ENCODE measurements at places on chromosomes 11 and 22.

GRCh38 chr22:46913351-46913750 lies 150.9 kb downstream of the TBC1D22A start:
- DNase-seq: no peak

GRCh38 chr11:69654660-69655478 lies 13.9 kb downstream of the CCND1 start:
- DNase-seq: no peak

GRCh38 chr22:24429411-24430365 lies 2.3 kb downstream of the ADORA2A start:
- DNase-seq: peak; percentile 40

DNA sequence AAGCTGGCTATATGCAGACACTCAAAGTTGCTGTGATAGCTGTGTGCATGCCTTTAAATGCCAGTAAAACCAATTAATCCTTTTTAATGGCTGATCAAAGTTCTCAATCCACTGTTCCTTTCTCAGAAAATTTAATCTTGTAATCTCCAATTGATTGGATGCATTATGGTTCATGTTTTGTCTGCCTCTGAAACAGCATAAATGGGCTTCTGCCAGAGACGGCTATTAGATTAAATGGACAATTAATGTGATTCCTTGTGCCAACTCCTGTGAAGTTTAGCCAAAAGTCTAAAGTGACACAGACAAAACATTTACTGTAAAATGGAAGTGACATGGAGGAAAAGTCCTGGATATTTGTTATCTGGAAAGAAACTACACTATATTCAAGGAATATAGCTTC lies 952.5 kb upstream of the FAT3 start:
- no peak for DNase-seq

- DNase-seq: no peak
These were observed 7.6 kb downstream of the KCNQ1OT1 start for GRCh38 chr11:2691991-2692875.

- no peak for DNase-seq
These were observed 38.8 kb downstream of the PGR start for GRCh38 chr11:101090679-101091270.

DNA sequence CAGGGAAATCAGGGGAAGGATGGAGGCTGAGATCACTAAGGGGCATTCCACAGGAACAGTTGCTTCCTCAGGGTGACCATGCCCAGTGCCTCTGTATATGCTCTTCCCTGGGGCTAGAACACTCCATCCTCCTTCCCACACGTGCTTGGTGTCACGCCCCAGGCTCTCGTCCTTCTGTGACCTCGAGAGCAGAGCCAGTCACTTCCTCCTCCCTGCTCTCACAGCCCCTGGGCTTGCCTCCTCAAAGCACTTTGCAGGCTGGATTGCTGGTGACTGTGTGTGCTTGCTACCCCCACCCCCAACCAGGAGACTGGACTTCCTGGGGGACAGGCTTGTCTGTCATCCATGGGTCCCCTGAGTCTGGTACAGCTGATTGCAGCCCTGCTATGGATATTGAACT lies 56.5 kb upstream of the AMPD3 start:
- DNase-seq: no peak

DNA sequence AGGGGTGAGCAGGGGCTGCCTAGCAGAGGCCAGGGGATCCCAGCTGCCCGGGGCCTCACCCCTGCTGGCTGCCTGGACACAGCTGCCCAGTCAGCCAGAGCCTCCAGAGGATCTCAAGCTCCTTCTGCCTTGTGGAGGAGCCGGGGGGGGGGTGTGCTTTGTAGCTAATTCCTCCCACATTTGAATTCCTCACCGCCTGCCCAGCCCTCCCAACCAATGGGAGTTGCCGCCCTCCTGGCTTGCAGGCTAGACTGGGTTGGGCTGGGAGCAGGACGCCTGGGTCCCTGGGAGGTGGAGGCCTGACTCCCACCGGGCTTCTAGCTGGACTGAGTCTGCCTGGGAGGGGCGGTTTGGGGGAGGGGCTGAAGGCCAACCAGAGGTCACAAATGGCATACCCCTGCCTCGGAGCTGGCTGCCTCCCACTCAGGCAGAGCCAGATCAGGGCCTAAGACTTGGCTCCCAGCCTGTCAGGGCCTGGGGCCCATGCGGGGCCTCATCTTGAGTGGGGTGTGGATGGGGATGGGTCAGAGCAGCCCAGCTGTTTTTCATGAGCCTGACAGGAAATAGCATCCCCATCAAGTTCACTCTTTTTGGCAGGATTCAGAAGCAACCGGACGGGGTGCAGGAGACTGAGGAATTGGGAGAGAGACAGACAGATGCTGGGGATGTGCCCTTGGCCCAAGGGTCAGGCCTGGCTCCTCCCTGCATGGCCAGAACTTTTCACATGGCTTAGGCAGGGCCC lies 29.2 kb upstream of the PDE2A start:
- DNase-seq: no peak

GRCh38 chr11:64409707-64410403 lies 50.9 kb downstream of the RPS6KA4 start:
- DNase-seq: no peak

- no peak for DNase-seq
These were observed 15.3 kb upstream of the SYTL2 start for GRCh38 chr11:85826116-85826855.

GRCh38 chr22:20031732-20032406 lies 11.0 kb downstream of the TANGO2 start:
- DNase-seq: peak; percentile 27

DNA sequence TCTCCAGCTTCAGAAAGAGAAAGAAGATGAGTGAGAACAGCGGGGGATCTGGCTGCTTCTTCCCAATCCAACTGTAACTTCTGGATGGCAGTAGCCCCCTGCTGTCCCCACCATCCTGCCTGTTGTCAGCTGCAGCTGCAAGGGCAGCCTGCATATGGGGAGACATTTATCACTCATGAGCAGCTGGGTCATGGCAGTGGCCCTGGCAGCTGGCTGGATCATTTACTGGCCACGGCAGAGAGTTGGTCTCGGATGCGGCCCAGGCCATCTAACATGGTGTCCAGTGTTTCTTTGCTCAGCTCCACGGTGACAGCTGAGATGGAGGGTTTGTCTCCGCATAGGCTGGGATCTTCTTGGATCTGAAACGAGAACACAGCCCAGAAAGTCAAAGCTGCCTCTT lies 14.8 kb downstream of the COMMD9 start:
- DNase-seq: no peak

DNA sequence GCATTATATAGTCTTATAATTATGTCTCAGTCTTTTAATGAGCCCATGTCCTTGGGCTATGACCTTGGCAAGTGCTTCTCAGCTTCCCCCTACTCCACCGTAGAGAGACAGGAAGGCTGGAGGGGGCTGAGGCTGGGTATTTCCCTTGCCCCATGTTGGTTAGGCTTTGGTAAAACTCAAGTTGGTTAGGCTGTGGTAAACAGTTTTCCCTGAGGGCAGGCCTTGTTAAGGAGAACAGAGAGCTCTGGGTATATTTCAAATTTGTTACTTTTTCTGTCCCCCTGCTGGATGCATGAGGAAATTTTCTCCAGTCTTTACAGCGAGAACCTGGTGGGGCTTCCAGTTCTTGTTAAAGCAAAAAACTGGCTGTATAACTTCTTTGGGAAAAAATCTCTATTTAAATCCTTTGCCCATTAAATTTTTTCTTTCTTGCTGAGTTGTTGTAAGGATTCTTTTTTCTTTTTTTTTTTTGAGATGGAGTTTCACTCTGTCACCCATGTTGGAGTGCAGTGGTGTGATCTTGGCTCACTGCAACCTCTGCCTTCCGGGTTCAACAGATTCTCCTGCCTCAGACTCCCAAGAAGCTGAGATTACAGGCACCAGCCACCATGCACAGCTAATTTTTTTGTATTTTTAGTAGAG lies 12.2 kb upstream of the DCHS1 start:
- no peak for DNase-seq

- DNase-seq: no peak
These were observed 2.1 kb downstream of the HBB start for GRCh38 chr11:5224538-5225479.

DNA sequence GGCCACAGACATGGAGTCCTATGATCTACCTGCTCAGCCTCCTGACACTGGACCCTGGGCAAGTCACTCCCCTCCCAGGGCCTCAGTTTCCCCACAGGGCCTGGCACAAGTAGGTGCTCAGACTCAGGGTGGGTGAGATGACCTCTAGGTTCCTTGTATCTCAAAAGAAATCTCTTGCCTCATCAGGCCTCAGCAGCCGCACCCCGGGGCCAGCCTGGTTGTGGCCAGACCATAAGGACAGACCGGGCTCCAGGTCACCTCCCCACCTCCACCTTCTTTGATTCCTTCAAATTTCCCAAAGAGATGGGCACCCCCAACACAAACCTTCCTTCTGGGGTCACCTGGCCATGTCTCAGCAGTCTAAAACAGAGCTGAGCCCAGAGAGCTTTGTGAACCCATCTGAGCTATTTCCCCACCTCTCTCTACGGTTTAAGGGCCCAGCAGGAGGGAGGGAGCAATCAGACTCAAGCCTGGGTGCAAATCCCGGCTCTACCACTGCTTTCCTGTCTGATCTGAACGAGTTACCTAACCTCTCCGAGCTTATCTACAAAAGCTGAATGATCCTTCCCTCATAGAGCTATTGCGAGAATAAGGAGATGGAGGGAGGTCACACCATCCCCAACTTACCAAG lies 2.5 kb upstream of the APOL4 start:
- DNase-seq: no peak

DNA sequence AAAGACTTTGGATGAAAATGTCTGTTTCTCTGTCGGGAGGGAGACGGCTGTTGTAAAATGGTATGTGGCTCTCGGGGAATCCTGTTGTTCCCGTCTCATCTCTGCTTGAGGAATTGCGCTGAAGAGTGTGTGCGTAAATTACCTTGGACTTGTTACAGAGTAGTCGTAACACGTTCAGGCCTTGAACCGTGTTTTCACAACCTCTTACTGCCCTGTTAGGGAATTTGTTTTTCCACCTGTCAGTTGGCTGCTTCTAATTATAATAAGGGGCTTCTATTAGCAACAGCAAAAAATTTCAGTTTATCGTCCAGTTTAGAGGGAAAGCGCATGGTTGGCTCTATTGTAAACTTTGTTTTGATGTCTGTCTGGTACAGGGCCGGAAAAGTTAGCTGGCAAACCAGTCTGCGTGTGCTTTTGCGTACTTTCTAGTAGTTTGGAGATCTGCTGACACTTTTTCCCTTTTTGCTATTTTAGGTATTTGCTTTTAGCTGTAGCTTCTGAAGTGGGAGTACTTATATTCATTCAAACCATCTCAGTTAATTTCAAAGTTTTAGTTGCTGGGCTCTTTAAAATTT lies 1.5 kb downstream of the HIPK3 start:
- no peak for DNase-seq

DNA sequence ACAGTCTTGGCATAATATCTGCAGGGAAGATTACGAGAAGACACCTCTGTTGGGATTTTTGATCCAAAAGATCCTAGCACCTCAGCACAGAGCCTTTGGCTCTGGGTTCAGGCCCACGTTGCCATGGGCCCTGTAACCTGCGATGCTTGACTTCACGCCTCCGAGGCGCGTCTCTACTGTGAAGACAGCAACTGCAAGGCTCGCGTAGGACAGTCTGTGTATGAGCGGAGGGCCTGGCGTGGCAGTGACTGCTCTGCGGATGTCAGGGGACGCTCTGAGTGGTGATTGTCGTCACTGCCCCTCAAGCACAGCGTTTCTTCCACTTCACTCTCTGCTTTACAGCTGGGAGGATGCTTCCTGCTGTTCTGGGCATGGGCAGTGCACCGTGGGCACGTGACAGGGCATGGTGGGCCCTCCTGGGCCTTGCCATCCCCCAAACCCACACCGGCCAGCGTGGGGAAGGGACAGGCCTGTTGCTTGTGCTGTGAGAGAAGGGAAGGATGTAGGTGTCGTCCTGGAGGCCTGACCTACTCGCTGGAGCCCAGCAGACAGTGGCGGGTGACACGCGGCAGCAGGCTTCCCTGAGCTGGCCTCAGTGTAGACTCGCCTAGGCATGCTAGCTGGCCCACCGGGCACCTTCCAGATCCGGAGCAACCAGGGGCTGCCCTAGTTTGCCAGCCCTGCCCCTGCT lies 26.5 kb downstream of the GLB1L2 start:
- no peak for DNase-seq

DNA sequence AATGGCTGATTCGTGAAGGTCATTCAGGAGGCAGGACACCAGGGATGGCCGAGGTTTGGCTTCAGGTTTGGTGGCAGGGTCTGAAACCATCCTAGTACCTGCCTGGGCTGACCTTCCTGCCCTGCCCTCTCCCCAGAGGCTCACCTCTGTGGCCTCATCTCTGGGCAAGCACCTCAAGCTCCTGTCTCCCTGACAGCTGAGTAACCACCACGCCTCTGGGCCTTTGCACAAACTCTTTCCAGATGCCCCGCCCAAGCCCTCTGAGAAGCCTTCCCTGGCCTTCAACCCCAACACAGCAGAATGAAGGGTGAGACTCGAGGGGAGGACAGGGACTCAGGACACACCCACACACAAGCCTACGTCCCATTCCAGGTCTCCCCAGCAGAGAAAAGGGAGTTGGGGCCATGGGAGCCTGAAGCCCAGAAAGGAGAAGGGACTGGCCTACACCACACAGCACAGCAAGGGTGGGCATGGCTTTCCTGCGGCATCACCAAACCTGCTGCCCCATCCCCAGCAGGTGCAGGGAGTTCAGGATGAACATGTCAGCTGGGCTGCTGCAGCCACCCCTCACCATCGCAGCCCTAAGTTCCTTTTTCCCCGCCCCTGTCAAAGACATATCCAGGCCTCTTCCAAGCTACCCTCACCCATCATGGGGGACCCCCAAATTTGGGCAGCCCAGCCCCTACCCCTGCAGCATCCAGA lies 2.4 kb downstream of the SHISA8 start:
- no peak for DNase-seq

DNA sequence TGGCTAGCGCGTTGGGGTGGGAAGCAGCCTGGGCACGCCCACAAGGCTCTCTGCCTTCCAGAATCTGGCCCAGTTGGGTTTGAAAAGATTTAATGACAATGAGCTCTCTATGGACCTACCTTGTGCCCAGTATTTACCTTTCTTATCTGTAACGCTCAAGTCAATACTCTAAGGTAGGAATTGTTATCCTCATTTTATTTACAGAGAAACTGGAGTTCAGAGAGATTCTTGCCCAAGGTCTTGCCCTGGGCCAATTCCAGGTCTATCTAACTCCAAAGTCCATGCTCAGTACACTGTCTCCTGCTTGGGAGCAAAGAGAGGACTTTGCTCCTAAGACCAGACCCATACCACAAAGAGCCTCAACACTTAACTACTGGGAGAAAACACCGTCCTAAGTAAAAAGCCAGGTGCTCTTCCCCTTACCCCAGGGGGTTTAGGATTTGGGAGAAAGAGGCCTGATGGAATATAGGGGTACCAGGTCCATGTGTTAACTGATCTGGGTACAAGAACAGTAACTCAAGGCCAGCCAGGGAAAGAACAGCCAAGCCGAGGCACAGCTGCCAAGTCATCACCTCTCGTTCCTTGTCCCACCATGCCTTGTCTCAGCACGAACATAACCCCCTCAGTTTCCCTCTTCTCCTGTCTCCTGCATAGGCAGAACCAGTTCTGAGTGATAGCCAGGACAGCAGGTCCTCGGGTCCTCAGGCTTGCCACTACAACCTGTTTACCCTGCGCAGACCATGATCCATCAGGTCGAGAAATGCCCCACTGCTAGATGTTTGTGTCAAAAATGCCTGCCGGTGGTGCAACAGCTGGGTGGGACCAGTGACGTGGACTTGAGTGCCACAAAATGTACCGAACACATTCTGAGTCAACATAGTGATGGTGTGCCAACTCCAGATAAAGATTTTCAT lies 14.6 kb downstream of the APOA4 start:
- DNase-seq: no peak

- no peak for DNase-seq
These were observed 9.5 kb downstream of the GRK2 start for GRCh38 chr11:67275606-67276409.

- peak; percentile 43 for DNase-seq
These were observed 6.8 kb upstream of the CDKN1C start for GRCh38 chr11:2892215-2892966.
